ENCODE measurements at places on chromosomes 5 and 9. TPM values are rescaled to one million over a fixed set of nuclear protein-coding genes. Genes with fewer than 3 reads are reported as not detected.

IFT74 gene
- polyA plus RNA-seq = 3.6 TPM

JAKMIP2 gene
- 0.36 TPM for polyA plus RNA-seq

ARSI gene
- polyA plus RNA-seq = 1.1 TPM

BASP1 gene
- polyA plus RNA-seq = 45.8 TPM

GKAP1 gene
- polyA plus RNA-seq = 4.3 TPM

LOX gene
- 29.7 TPM for polyA plus RNA-seq

All from adipose tissue (tissue), 3 donors.